ENCODE measurements at places on chromosomes 13 and 19.

- no peak for DNase-seq
Measured at GRCh38 chr13:112880221-112880641, 88.8 kb upstream of the MCF2L start.

DNA sequence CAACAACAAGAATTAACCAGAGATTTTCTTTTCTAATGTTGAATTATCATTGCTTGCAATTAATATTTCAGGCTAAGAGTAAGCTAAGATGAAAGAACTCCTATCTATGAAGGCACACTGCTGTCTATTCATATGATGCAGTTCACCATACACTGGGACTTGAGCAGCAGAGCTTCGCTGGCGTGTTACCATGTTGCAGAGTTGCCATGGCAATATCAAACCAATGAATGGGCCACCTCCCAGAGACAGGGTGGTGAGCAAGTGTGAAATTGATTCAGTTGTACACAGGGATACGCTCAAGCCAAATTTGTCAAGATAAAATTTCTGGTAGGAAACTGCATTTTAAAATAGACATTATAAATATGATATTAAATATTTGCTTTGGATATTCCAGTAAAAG lies 69.3 kb upstream of the MYO16 start:
- no peak for DNase-seq

DNA sequence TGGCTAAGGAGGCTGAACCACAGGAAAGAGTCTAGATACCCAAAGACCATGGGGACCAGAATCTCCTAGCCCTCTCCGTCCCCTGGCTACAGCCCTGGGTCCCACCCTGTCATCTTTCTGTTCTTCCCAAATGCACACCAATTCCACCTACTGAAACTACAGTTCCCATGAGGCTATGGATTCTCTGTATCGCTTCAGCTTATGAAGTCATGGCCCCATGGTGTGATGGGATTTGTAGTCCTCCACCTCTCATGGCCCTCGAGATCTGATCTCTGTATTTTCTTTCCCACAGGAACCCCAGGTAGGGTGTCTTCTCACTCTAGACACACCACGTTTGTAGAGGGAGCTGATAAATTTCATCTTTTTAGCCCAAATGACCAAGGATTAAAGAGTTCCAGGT lies 11.8 kb downstream of the PTPRH start:
- no peak for DNase-seq

GRCh38 chr19:57438925-57439324 lies 3.8 kb downstream of the ZNF749 start:
- DNase-seq, result no peak

Data from B cell (primary cell).